ENCODE measurements at places on chromosomes 1 and 21.

GRCh38 chr1:177984136-177984525 lies 14.3 kb upstream of the SEC16B start:
- DNase-seq = no peak

GRCh38 chr1:219927956-219928790 lies at the start of gene SLC30A10:
Gene SLC30A10, minus strand, starts transcription at chr1:219928557. Its CDS starts 117 bp downstream, at chr1:219928440.
- DNase-seq = no peak

DNA sequence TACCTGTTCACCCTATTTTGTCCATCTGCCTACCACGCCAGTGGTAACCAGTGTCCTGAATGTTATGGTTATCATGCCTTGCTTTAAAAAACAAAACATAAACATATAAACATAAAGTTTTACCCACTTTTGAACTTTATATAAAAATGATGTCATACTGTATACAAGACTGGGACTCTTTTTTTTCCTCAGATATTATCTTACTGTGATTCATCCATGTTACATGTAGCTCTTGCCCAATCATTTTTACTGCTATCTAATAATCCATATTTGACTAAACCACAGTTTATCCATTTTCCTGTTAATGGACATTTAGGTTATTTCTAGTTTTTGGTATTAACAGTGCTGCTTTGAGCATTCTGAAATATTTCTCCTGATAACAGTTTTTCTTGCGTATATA lies 78.8 kb downstream of the GPR161 start:
- DNase-seq = no peak

- DNase-seq = no peak
Observed at GRCh38 chr1:5304702-5305101, 650.3 kb downstream of the AJAP1 start.

DNA sequence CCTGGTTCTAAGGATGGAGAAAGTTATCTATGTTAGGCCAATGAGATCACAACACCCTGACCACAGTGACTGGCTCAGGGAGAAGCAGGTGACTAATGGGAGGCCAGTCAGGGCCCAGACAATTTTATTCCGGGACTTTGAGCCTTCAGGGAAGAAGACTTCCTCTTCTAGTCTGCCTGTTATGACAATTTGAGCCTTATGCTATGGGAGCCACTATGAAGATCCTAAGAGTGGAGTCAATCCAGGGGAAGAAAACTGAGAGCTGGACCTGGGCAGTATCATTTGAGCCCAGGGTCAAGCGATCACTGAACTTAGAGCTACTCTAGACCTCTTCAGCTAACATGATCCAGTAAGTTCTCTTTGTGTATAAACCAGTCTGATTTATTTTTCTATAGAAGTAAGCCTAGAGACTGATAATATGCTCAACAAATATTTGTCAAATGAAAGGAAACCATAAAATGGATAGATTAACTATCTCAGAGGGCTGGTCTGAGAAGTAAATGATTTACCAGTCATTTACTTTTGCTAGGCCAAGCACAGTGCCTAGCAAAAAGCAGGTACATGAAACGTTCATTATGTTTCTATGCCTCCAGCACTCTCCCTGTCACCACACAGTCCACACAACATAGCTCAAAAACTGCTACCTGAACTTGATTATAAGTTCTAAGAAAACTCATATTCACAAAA lies 4.2 kb upstream of the C1orf141 start:
- no peak for DNase-seq

DNA sequence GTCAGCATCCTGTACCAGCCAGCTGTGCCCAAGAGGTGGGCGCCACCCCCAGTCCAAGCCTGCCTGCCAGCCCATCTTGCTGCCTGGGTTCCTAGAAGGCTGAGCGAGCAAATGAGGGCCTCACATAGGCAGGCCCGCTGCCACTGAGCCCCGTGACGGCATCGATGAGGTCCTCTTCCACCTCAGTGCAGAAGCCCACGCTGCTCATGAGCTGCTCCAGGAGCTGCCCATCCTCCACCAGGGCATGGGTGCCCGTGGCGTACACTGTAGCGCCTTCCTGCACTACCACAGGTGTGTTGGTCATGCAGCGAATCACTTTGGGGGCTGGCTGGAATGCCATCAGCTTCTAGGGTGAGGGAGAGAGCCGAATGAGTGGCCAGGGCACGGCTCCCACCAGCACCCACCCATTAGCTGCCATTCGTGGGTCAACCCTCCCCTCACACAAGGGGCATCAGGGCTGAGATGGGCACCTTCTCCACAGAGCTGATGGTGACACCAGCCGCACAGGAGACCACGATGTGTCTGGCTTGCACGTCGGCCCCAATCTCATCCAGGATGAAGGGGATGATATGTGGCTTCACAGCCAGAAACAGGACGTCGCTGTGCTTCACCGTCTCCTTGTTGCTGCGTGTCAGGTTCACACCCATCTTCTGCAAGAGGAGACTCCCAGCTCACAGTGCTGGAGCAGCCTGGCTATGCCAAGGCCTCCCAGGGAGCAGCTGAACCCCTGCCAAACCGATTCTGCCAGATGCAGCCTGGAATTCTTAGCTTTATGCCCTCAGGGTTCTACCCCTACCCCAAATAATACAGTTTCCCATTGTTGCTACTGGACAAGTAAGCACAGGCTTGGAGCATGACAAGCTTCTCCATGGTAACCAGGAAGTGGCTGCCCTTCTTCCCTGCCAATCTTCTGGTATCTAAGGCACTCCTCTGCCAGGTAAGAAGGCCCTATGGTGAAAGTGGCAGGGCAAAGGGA lies 2.0 kb downstream of the PYCR2 start:
- no peak for DNase-seq

GRCh38 chr1:54408147-54409066 lies 2.2 kb upstream of the SSBP3 start:
- peak; percentile 35 for DNase-seq

DNA sequence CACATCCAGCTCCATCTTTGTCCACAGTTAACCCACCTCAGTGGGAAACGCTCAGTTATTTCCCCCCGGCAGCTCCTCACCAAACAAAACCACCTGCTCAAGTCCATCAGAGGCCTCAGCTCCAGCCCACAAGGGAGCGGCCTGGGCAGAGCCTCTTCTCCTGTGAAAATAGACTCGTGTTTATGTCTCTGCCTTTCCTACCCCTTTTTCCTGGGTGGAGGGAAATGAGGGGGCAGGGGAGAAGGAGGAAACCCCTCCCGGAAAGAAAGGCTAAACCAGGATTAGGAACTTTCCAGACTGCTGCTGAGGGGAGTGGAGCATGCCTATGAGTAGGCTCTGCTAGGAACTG lies 81.6 kb downstream of the PAX7 start:
- DNase-seq = no peak

DNA sequence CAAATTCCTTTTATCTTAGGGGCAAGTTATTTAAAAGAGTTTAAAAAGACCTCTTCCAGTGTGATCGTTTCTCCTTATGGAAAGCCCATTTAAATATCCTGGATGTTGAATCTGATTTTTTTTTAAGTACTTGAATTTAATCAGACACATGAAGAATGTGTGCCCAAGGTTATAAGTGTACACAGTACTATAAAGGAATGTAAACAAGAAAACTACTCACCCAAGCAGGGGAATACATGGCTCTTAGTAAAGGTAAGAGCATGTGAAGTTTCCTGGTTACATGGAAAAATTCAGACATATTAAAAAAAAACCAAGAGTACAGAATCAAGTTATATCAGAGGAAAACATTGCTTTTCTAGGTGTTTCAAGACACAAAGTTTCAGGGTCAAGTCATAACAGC lies 546.9 kb downstream of the MATN1 start:
- no peak for DNase-seq

DNA sequence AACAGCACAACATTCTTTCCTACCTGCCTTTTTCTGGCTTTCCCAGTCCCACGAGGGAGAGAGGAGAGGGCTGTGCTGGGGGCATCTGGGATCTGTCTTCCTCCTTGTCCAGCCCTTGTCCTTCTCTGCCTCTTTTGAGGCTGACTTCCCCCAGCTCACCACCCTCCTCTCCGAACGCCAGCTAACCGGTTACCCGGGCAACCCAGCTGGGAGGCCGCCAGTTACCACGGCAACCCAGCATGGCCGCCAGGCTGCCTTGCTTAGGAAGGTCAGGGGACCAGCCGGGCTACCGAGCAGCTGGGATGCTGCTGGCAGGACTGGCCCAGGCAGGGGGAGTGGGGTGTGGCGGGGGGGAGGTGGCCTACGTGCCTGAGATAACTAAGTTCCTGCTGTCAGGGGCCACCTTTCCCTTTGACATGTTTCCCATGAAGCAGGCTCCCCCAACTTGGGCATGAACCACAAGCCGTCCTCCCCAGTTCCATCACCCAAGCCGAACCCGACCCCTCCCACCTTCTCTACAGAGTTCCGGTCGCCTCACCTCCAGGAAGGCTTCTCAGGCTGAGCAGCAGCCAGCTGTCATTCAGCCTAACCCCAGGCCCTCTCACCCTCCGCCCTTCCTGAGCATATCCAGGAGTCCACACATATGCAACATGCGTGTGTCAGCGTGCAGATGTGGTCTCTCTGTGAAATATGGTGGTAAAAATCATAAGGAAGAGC lies 8.7 kb downstream of the PLEKHA6 start:
- no peak for DNase-seq

DNA sequence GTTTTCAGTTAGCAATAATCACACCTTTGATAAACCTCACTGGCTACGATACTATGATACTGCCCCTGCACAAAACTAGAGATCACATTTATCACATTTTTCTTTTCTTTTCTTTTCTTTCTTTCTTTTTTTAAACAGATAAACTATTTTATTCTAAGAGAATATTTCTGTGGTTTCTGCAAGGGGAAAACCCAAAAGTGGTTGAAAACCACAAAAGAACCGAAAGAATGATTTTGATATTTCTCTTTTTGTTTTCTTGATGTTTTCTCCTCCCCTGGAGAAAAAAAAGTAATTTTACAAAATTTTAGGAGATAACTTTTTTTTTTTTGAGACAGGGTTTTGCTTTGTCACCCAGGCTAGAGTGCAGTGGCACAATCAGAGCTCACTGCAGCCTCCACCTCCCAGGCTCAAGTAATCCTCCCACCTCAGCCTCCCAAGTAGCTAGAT lies 18.4 kb upstream of the FRRS1 start:
- no peak for DNase-seq

- no peak for DNase-seq
Observed at GRCh38 chr1:71324671-71325267, 243.9 kb upstream of the ZRANB2 start.

DNA sequence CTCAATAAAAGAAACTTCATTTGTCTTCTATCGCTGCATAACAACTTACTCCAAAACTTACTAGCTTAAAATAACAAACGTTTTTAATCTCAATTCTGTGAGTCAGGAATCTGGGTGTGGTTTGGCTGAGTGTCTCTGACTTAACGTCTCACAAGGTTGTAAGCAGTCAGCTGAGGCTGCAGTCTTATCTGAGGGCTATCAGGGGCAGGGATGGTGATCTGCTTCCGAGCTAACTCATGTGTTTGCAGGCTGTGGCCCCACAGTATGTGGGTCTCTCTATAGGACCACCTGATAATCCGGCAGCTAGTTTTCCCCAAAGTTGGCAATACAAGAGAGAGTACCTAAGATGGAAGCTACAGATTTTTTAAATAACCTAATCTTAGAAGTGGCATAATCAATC lies 234.2 kb upstream of the FGGY start:
- DNase-seq = peak; percentile 18

All from CD4-positive, alpha-beta T cell treated with Interleukin-17A for 4 hours (primary cell).